Stimulated activated CD4-positive, alpha-beta T cell treated with anti-CD3 and anti-CD28 coated beads, Interleukin-4, amount 100 ng/mL, for 4 hours (primary cell): ENCODE measurements at places on chromosomes 3 and 15.

DNA sequence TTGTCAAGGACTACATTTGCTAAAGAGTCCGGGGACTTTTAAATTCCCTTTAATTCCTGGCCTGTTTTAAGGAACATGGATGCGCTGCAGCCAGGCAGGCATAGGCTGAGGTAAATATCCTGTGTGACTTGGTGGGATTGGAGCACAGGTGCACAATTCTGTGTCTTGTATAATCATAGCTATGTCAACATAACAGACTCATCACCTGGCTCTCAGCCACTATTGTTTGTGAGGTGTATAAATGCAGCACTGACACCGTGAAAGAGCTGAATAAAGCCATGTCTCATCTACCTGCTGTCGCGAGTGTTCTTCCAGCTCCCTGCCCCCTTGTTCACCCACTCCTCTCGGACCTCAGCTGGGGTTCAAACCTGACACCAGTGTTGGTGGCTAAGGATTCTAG is 109.7 kb downstream of the MFSD1 start:
- no peak for DNase-seq

- DNase-seq, result no peak
Observed at GRCh38 chr3:46705751-46706552, 4.8 kb downstream of the TMIE start.

DNA sequence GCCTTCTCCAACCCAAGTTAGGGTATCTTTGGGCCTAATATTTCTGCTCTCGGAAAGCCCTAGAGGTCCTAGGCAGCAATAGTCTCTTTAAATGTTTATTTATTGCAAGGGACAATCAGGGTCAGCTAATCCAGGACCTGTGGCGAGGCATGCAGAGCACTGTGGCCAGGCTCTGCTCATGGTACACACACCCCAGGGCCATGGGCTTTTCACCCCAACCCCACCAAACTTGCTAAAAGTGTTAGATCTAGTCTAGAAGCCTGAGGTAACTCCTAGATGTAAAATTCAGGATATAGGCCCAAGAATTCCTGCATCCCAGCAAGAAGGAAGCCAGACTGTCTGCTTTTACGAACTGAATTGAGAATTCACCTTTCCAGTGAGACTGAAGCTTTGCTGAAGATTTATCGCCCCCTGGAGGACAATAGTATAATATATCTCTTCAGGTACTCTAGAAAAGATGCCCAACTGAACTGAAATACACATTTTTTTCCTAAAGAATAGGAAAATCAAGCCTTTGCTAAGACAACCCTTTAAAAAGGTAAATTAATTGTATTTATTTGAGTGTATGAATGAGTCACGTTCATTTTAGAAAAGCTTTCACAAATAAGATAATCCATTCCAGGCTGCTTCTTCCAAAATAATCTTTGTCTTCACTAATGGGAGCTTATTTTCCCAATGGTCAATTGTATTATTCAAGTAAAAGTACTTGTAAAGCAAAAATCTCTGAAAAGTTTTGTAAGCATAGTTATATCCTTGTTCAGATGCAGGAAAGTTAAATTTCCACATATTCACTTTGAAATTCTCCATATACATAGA is 89.8 kb downstream of the LRRC3B start:
- no peak for DNase-seq

- no peak for DNase-seq
Observed at GRCh38 chr15:74869372-74869725, 3.8 kb downstream of the SCAMP2 start.

DNA sequence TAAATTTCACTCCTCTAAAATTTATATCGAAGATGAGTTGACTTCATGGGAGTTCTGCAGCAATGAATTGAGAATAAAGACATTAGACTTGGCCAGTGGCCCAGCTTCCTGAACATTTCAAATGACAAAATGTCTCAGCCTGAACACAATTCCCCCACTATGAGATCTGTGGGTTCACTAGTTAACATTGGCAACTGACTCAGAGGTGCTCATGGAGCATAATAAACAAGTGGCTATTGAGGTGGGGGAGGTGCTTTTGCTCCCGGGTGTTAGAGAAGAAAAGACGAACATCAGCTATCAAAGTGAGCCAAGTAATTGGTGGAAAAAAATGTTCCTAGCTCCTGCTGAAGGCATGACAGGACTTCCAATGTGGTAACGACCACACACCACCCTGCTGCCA is 6.3 kb downstream of the ATP13A4 start:
- DNase-seq, result no peak

- no peak for DNase-seq
Observed at GRCh38 chr15:62647202-62647842, 395.2 kb upstream of the TPM1 start.

DNA sequence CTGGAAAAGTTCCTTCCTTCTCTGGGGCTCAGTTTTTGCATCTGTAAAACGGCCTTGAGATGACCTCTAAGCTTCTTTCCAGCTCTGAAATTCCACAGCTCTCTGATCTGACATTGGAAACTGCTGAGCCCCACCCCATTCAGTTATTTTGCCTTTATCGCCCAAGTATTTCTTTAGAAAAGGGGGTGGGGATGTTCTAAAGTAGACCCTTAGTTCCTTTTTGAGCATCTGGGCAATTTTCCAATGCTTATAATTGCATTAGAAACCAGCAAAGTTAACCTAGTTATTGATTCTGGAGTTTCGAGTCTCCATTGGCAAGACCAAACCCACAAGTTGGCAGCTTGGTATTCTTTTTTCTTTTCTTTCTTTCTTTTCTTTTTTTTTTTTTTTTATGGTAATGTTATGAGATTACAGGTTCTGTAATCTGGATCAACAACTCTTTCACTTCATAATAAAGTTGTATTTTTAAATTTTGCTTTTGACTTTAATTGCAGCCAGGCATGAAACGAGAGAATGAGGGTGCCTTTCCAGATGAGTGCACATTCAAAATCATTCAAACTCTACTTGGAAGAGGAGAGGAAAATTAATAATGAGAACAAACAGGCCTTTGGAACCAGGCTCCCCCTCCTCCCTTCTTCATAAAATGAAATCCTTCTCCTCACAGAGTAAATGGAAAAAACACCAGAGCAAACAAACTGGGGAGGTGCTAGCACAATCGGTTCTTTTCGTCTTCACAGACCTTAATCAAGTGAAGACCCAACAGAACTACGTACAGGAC is 76.8 kb upstream of the LRIG1 start:
- DNase-seq, result no peak

GRCh38 chr3:46407970-46408369 is 911 bp downstream of the CCRL2 start:
- no peak for DNase-seq

- DNase-seq, result no peak
Observed at GRCh38 chr3:161913786-161914389, 417.3 kb downstream of the OTOL1 start.

DNA sequence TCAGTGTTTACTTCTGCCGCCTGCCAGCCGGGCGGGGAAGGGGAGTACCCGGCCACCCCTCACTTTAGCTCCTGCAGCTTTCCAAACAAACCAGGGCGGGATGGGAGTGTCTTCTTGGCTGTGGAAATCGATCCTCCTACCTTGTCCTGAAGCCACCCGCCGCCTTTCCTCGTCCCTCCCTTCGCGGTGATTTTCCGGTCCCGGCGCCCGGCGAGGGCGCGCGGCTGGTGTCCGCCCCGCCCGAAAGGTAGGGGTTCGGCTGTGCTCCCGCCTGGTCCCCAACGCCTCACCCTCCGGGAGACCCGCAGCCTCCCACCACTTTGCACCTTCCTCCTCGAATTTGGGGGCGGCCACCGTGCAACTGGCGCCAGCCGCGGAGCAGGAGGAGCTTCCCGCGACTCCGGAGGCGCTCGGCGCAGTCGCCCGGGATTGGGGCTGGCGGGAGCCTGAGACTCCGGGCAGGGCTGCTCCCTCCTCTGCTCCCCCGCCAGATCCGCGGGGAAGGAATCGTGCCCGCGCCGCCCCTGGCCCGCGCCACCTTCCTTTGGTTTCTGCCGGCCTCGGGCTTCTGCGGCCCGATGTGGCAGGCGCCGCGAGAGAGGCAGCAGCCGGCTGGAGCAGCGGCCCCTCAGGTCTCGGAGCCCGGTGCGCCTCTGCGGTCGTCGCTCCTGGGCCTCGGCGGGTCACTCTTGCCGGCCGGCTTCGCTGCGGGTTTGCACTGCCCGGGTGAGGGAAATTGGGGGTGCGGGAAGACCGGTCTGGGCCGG is 30.7 kb upstream of the ST3GAL6 start:
- DNase-seq, result no peak

DNA sequence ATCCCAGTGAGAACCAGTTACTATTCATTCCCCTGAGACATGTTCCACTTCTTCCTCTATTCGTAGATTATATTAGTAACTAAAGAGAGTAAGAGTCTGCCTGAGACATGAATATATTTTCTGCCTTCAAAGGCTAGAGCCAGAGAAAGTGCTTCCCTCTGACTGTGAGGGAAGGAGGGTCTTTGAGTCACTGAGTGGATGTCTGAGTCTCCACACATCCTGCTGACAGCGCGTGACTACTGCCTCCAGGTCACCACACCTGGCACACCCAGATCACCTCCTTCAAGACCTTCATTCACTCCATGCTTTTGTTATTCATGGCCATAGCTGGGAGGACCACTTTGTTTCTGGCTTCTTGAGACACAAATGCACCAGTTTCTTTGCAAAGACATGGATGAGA is 135.6 kb downstream of the SOX2 start:
- no peak for DNase-seq

- DNase-seq, result no peak
Observed at GRCh38 chr3:107367353-107367752, 9.9 kb upstream of the CCDC54 start.

DNA sequence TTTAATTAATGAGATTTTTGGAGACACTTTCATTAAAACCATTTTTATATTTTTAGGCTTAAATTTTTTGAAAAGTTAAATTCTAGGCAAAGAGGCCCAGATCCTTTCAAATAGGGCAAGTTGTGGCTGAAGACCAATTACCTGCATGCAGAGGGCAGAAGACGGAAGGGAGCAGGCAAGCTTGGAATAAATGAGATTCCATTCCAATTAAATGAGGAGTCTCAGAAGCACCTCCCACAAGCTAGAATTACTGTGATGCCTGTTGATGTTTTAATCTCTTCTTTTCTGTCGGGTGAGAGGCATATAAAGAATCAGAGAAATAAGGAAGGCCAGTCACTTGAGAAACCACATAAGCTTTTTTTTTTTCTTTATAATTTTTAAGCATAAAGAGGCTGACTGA is 46.8 kb downstream of the KBTBD8 start:
- no peak for DNase-seq

GRCh38 chr3:35705904-35706303 is 66.6 kb downstream of the ARPP21 start:
- DNase-seq, result no peak

GRCh38 chr15:74840851-74841775 is 1.8 kb downstream of the ULK3 start:
- DNase-seq, result no peak

GRCh38 chr3:171126478-171127209 is 100.1 kb upstream of the SLC2A2 start:
- no peak for DNase-seq

- DNase-seq, result no peak
Observed at GRCh38 chr15:87967951-87968350, 288.6 kb downstream of the NTRK3 start.

- DNase-seq, result no peak
Observed at GRCh38 chr15:31347981-31348803, 21.6 kb downstream of the KLF13 start.

DNA sequence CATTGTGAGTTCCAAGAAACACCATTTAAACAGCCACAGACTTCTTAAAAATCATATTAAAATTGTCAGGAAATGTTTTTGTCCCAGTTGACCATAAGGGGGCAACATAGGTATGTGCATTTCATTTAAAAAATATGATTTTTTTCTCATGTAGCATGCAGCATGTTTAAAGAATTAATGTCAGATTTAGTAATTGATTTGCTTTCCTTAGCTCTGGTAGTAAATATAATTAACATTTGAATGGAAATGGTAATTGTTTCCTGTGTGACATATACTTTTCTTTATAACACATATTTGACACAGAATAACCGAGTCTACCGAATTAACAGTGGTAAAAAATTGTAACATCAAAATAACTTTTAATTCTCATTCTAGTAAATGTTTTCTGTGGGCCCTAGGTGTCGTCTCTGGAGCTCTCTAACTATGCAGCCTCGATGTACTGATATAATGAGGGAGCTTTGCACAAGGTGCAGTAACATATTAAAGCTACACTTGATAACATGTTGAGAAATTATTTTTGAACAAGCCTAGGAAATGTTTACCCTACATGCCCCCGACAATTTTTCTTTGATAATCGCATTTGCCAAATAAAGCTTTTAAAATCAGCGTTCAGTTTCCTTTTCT is 34.9 kb downstream of the NXPE3 start:
- no peak for DNase-seq

DNA sequence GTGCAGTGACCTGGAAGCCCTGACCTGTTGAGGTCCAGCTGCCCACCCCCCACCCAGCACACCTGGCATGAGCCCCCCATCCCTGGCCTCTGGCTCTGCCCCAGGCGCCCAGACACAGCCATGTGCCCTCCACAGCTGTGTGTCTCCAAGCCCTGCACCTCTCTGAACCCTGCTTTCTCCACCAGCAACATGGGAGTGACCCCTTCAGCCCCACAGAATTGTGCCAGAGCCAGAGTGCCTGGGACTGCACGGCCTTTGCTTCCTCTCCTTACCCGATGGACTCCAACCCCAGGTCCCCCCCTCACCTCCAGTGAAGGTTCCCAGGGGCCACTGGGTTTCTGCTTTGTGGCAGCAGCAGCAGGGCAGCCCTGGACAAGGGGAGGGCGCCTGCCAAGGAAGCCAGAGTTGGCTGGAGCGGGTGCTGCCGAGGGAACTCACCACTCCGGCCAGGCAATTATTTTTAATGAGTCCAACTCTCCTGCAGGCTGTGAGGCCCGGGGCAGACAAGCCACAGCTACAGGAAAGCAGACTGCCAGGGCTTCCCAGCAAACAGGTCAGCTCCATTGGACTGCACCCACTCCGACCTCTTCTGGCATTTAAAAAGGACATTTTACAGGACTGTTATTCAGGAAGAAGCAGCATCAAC is 24.1 kb downstream of the PRR20G start:
- no peak for DNase-seq

GRCh38 chr3:38579141-38579540 is 70.3 kb downstream of the SCN5A start:
- no peak for DNase-seq

GRCh38 chr3:39753391-39753790 is 56.0 kb upstream of the MYRIP start:
- DNase-seq, result no peak

DNA sequence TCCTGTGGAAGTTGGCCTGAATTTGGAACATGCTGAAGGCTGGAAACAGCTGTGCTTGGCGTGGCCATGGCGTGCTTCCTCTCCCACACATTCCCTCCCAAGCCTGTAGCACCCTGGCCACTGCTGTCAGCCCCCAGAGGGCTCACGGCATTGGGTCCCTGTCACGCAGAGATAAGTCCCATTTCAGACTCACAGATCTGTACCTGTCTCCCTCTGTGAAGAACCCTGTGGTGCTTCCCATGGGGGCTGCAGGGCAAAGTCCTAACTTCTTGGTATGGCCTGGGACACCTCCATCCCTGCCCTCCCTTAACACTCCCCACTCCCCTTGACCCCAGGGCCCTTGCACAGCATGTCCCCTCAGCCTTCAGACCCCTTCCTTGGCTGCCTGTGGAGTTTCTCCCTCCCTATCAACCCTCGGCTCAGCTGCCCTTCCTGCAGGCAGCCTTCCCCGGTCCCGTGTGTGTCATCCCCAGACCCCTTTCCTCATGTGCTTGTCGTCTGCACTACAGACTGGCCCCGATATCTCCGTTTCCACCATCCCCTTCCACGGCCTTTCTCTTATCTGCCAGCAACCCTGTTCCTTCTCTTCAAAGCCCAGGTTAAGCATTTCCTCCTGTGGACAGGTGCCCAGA is 28.6 kb downstream of the ABTB1 start:
- DNase-seq, result no peak
